ENCODE measurements at places on chromosomes 2 and 18.

GRCh38 chr2:230873661-230874401, 9.1 kb downstream of the ITM2C start:
- DNase-seq: no peak

DNA sequence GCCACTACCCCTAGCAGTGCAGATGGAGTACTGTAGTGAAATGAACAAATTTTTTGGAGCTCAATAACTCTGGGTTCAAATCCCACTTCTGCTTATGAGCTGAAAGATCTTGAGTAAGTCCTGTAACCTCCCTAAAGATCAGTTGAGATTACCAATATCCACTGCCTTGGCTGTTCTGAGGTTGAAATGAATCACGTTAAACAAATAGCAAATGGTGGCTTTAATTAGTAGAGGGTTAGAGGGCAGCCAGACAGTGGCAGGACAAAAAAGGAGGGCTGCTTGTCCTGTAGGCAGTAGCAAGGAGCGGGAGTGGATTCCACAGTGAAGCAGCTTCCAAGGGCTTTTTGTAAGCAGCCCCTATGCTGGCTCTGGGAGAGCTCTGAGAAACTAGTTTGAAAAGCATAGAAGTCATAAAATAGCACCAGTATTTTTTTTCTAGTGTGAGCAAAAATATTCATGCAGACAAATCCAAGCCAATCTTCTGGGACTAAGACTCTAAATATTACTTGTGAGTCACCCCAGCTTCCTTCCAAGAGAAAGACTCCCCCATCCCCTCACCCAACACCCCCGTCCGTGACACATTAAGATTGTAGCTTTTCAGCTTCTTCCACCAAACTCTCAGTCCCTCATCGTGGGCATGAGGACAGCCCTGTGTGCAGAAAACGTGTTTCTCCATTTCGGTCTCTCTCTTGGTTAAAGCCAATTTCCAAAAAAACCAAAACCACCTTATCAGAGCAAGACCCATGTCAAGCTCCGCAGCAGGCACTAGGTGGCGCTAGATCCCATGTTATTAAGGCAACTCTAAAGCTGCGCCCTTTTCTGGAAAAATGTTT, 123.5 kb upstream of the LGALSL start:
- DNase-seq: peak; percentile 63

DNA sequence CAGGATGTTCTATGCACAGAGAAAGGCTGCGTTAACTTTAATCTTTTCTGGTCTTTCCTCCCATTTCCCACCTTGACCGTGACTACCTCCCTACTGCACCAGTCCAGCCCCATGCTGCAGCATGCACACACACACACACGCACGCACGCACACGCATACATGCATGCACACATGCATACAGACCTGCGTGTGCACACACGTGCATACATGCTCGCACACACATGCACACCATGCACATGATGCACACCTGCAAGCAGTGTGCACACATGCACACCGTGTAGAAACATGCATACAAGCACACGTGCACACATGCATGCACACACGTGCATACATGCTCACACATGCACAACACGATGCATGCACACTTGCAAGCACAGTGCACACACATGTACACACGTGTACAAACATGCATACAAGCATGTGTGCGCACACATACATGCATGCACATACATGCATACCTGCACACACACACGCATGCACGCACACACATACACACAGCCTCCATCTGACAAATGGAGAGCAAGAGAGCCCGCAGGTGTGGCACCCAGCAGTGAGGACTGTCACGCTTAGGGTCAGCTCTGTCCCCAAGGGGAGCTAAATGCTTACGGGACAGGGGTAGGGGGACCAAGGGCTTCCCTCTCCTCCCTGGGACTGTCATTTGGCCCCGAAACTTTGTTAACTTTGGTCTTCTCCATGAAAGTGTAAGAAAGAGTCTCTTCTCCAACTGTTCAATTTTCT, 18.2 kb downstream of the SNORC start:
- no peak for DNase-seq

DNA sequence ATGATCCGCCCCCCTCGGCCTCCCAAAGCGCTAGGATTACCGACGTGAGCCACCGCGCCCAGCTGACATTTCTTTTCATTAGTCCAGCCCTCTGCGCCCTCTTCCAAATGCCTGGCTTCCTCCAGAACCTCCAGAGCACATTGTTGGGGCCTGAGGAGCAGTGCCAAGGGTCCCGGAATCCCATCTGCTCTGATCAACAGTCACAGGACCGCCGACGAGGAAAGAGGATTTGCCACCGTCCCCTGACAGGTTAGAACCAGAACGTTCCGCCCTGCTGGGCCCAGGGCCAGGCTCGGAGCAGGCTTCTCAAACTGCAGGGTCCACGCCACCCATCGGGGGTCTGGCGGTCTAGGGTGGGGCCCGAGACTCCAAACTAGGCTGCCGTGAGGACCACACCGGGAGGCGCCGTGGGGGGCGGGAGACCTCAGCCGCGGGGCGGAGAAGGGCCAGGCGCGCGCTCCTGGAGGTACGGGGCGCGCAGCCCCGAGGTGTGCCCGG, 36.9 kb upstream of the ITM2C start:
- DNase-seq: no peak

- no peak for DNase-seq
Measured at GRCh38 chr2:40098786-40099470, 319.9 kb upstream of the THUMPD2 start.

GRCh38 chr2:136016836-136017235, 31.4 kb upstream of the DARS1 start:
- DNase-seq: no peak

DNA sequence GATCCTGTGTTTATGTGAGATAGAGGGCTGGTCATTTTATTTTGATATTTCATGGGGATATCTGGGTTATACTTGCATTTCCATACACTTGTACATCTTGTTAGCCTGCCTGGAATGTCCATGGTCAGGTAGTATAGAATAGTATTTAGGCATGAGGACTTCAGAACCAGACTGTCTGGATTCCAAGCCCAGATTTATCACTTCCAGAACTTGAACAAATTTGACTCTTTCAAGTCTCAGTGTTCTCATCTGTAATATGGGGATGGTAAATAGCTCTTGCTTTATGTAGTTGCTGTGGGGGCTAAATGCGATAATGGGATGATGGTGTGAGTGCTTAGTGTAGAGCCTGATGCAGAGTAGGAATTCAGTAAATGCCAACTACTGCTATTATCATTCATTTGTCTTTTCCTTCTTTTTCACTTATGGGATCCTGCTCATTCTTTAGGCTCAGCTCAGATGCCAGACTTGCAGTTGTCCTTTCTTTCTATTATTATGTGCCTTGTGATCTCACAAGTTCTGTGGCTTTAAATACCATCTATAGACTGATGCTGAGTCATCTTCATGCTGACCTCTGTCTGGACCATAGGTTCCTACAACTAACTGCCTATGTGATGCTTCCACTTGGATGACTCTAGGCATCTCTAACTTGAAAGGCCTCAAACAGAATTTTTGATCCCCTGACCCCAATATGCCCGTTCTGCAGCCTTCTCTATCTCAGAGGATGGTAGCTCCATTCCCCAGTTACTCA, 67.4 kb downstream of the POLE4 start:
- no peak for DNase-seq

GRCh38 chr2:26607698-26608097, 33.5 kb downstream of the CIB4 start:
- no peak for DNase-seq

- no peak for DNase-seq
Measured at GRCh38 chr2:45171136-45171501, 161.9 kb upstream of the SIX2 start.

DNA sequence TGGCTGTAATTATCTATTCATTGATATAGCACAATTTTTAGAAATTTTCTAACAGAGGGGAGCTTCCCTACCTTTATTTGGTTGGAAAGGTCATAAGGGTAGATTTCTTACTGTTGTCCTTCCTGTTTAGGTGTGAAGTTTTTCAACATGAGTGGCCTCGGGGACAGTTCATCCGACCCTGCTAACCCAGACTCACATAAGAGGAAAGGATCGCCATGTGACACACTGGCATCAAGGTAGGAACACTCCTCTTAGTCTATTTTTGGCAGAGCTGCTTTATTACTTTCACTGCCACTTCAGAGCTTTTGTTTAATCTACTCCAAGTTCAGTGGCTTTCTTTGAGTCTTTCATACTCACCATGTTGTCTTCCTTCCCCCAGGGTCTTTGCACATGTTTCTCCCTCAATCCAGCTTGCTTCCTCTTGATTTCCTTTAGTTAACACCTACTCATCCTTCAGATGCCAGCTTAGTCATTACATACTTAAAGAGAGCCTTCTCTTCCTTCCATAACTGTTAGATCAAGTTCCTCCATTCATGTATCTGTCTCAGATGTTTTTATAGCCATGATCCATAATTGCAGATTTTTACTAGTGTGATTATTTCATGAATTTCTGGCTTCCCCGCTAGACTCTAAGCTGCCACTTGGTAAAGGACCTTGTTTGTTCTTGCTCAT, 134.5 kb downstream of the PTRHD1 start:
- no peak for DNase-seq

DNA sequence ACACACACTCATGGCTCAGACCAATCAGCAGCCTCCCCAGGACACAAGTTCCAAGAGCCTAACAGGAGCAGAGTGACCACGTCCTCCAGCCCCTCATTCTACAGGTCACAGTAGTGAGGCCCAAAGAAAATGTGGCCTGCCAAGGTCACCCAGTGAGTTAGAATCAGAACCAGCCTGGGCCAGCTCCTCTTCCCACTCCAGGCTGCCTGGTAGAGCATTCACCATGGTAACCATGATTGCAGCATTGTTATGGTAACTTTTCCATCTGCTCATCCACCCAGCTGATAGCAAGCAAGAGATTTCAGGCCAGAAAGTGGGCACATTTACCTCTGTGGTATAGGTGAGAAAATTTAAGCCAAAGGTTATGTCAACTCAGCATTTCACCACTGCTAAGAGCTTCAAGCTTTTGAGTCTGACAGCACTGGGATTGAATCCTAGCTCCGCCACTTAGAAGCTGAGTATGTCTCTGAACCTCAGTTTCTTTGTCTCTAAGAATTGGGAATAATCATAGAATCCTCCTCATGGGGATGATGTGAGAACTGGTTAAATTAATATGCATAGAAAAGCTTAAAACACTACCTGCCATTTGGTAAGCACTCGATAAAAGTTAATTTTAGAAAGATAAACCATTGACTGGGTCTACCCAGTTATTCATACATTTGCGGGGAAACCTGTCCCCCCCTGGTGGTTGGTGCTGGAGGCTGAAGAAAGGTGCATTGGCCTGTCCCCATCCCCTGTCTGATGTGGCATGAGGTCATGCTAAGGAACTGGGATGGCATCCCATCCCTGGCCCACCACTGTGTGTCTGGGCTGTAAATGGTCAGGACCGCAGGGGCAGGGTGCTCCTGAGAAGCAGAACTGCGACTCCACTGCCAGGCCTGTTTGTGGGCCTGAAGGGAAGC, 181.5 kb downstream of the KLHL29 start:
- DNase-seq: no peak

- DNase-seq: no peak
Measured at GRCh38 chr18:21391074-21391673, 149.1 kb downstream of the GREB1L start.

DNA sequence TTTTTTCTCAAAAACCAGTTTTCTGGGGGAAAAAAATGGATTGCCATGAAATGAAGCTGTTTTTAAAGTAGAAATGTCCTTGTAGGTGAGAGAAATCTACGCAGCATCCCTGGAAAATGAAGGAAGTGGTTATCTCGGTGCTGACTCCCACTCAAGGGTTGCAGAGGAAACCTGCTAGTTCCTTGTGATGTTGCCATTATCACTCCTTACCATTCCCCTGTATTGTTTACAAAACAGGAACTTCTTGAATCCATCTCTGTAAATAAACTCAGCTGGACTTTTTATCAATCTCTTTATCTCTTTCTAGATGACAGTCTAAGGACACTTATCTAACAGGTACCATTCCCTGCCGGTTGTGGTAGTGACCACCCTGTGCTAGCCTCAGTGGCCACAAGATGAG, 61.2 kb downstream of the FEZ2 start:
- no peak for DNase-seq

DNA sequence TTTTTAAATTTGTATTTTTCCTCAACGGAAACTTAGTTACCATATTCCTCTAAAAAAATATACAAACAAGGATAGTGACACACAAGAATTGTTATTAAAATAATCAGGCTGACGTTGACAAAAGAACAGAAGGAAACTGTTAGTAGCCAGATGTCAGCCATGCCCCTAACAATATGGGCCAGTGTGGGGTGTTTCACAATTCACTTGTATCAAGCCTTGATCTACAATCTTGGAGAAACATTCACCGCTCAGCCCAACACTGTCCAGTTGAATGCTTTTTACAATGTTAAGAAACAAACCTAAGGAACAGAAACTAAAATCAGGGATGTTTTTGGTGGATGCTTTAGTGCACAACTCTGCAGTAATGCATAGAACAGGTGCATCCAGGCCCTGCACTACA, 44.6 kb downstream of the TMEFF2 start:
- no peak for DNase-seq

DNA sequence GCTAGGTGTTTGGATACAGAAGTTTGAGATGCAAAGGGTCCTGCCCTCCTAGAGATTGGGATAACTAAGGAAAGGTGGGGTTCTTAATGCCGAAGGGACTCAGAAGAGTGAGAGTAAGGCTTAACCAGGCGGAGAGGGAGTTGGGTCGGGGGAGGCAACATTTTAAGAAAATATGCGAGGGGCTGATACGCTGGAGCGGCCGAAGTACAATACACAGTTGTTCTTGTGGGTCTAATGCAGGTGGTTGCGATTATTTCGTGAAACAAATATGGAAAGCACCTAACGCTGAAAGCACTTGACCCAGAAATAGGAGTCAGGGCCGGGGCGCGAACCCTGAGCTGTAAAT, 344 bp upstream of the MRPL33 start:
- no peak for DNase-seq

GRCh38 chr2:105494683-105495425, 96.0 kb upstream of the FHL2 start:
- no peak for DNase-seq

GRCh38 chr2:65255356-65255755, 27.7 kb downstream of the ACTR2 start:
- no peak for DNase-seq

GRCh38 chr2:190404487-190404886, 3.7 kb upstream of the MFSD6 start:
- no peak for DNase-seq

DNA sequence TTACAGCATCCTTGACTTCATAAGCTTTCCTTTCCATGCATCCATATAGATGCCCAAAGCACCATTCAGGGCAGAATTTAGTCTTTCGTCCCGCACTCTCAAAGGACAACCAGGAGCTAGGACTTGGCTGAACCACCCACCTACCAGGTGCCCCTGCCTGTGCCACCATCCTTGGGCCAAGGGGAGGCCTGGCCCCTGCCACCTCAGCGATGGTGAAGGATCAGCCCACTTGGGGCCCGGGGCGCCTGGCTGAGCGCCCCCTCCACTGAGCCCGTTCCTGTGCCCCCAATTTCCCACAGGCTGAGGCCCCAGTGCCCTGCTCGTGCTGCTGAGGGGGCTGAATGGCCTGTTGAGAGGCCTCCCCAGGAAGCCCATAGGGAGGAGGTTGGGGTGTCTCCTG, 33.3 kb upstream of the ALPP start:
- DNase-seq: no peak

- DNase-seq: no peak
Measured at GRCh38 chr2:54077088-54077900, 38.1 kb upstream of the ACYP2 start.

- no peak for DNase-seq
Measured at GRCh38 chr18:3135536-3135935, 84.2 kb downstream of the MYOM1 start.
